ENCODE measurements at places on chromosomes 5 and 9.

- DNase-seq = no peak
Observed at GRCh38 chr5:174411479-174411819, 312.9 kb upstream of the MSX2 start.

DNA sequence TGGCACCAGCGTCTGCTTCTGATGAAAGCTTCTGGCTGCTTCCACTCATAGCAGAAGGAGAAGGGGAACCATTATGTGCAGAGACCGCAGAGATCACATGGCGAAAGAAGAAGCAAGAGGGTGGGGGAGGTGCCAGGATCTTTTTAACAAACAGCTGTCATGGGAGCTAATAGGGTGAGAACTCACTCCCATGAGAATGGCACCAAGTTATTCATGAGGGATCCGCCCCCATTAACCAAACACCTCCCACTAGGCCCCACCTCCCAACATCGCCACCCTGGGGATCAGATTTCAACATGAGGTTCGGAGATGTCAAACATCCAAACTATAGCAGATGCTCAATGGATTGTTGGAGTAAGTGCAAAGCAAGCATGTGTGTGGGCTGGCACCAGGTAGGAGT, 125.8 kb upstream of the SLIT3 start:
- DNase-seq = no peak

DNA sequence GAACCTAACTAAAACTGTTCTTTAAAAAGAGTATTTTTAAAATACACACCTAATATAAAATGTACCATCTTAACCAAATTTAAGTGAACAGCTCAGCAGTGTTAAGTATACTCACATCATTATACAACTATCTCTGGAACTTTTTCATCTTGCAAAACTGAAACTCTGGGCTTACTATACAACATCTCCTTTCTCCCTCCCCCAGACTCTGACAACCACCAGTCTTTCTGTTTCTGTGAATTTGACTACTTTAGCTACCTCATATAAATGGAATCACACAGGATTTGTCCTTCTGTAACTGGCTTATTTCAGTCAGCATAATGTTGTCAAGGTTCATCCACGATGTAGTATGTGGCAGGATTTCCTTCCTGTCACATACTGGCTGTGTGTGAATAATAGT, 93.5 kb downstream of the FOXD1 start:
- DNase-seq = no peak

GRCh38 chr5:29197631-29198454, 1995.6 kb upstream of the CDH6 start:
- no peak for DNase-seq

DNA sequence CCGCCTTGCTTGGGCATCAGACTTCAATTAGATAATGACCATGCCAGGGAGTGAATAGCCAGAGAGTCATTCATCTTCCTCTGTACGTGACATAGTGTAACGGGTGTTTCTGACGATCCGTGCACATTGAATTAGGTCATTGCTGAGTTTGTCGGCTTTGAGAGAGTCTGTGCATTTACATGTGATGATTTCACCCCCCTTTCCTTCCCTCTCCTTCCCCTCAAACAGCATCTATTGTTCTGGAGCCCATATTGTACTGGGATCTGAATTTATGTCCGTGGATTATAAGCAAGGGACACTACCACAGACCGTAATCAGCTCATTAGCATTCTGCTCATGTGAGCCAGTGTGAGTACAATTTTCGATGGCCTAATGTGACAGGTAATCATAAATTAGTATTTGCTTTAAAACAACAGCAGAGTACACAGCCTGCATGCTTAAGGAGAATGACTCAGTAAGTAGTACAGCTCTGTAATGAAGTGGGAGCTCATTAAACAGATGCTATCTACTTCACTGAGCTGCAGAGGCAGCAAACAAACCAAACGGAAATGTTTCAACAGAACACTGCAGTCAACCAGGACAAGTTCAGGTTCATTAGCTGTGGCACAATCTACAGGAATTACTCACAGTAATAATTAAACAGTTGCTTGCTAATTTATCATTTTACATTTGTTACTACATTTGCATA, 302.1 kb downstream of the CSNK1G3 start:
- no peak for DNase-seq

DNA sequence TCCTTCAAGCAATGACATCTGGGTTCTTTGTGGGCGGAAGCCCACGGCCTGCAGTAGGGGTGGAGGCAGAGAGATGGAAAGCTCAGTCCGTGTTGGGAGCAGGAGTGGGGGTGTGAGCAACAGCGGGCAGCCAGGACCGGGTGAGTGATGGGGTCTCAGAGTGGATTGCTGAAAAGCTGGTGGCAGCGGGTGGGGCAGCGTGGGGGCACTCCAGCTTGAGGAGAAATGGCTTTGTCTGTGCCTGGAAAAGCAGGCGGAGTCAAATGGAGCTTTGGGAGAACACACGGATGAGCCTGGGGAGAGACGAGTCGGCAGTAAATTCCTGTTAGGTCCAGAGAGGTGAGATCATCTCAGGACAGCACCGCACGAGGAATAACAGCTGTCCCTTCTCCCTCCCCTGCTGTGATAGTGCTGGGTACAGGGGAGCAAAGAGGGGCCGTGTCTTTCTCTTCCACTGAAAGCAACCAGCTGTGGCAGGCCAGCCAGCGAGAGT, 42.1 kb downstream of the CACNA1B start:
- no peak for DNase-seq

DNA sequence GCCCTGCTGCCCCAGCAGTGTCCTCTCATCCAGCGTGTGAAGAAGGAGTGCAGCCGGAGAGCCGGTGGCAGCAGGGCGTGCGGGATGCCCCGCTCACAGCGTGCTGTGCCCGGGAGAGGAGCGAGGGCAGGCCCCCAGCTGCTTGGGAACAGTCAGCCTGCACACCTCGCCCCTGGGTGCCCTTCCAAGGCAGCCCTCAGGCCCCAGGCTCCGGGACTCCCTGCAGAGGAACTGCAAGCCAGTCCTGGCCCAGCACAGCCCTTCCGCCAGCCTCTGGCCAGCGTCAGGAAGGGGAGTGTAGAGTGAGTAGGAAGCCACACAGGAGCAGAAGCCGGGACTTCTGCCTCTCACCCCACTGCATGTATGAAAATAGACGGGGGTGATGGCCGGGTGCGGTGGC, 43.5 kb downstream of the ADAMTS2 start:
- no peak for DNase-seq

GRCh38 chr5:39863926-39864552, 439.3 kb upstream of the DAB2 start:
- no peak for DNase-seq

- no peak for DNase-seq
Observed at GRCh38 chr5:64161420-64161819, 4.2 kb upstream of the RNF180 start.

- DNase-seq = no peak
Observed at GRCh38 chr5:1048861-1049838, 40.5 kb downstream of the NKD2 start.

GRCh38 chr9:35254237-35254636, 92.4 kb downstream of the UNC13B start:
- DNase-seq = no peak

DNA sequence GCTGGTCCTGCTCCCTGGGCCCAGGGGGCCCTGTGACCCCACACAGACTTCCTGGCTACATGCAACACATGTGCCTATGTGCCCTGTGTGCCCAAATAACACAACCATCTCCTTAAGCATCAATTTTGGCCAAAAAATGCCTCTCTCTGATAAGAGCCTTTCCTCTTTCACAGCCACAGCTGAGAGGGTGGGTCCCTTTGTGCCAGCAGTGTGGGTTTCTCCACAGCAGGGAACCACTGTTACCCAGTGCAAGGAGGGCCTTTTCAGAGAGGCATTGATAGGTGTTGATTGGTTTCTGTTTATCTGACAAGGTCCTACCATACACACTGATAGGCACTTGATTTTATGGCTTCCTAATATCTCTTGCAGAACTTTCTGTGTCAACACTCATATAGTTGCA, 42.7 kb downstream of the SYK start:
- no peak for DNase-seq

DNA sequence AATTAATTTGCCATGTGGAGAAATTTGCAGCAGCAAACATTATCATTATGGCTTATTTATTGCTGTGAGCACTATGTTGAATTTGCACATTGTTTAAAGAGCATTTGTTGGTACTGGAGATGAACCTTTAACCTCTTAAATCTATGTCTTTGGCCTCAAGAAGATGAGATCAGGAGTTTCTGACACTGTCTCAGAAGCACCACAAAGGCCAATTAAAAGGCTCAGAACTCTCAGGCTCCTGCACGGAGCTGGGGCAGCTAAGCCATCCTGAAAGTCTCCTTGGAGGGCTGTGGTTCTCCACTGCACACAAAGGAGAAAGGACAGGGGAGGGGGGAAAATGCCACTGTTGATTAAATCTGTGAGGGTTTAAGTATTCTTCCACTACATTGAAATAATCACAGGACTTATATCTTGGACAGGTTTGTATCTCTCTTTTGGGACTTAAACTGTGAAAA, 33.1 kb downstream of the ZNF366 start:
- DNase-seq = no peak

Data from hematopoietic multipotent progenitor cell treated with erythropoietin and hydrocortisone succinate and interleukin-3 and kit ligand, for 17 days (in vitro differentiated cells).